ENCODE measurements at places on chromosomes 3 and 15. TPM values are rescaled to one million over a fixed set of nuclear protein-coding genes. Genes with fewer than 3 reads are reported as not detected.

Gene GOLGA8Q
- not detected for total RNA-seq

Gene KLHL6
- 0.32 TPM for total RNA-seq

Gene CCDC33
- total RNA-seq = not detected

Gene PTPRG
- total RNA-seq = 74.4 TPM

Gene SERPINI2
- not detected for total RNA-seq

Gene SCN11A
- not detected for total RNA-seq

Gene WDR72
- total RNA-seq = not detected

Gene ARHGAP11A
- total RNA-seq = 6.3 TPM

Gene SERINC4
- not detected for total RNA-seq

Gene CCR3
- total RNA-seq = not detected

Gene TMEM212
- not detected for total RNA-seq

Gene SKOR1
- total RNA-seq = not detected

Gene STAB1
- 7.1 TPM for total RNA-seq

Gene RYR3
- total RNA-seq = not detected

Gene NAALADL2
- 3.8 TPM for total RNA-seq

Gene LCTL
- 0.32 TPM for total RNA-seq
